Small intestine (tissue), 16 donors: ENCODE measurements at places on chromosomes 5 and 9. TPM values are rescaled to one million over a fixed set of nuclear protein-coding genes. Genes with fewer than 3 reads are reported as not detected.

The MELK gene
- 13.8 TPM for polyA plus RNA-seq

The CEL gene
- 3.2 TPM for polyA plus RNA-seq

The SLC36A2 gene
- not detected for polyA plus RNA-seq

The NTNG2 gene
- polyA plus RNA-seq: 0.54 TPM

The KIF12 gene
- polyA plus RNA-seq: 149 TPM

The PCDHGA6 gene
- 0.72 TPM for polyA plus RNA-seq

The IFNA21 gene
- not detected for polyA plus RNA-seq

The CYLC2 gene
- polyA plus RNA-seq: not detected

The MLANA gene
- polyA plus RNA-seq: 0.58 TPM

The SPAAR gene
- 0.53 TPM for polyA plus RNA-seq

The NEURL1B gene
- polyA plus RNA-seq: 4.1 TPM

The DENND1A gene
- polyA plus RNA-seq: 16.5 TPM

The GTF2H2 gene
- polyA plus RNA-seq: 11.9 TPM

DNA sequence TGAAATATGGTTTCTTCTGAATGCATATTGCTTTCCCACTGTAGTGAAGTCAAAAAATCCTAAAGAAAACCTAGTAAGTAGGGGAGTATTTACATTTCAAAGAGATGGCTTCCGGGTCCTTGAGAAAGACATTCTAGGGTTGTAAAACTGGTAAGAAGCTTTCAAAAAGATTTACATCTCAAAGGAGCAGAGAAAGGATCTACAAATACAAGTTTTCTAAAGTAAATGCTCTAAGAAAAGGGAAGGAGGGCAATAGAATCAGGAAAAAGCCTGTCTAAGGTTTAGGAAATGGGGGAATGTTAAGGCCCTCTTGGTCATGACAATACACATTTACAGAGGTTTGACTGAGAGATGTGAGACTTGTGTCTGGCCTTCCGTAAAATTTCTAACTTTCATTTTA lies 16.7 kb upstream of the TRPC7 start:
- DNase-seq: no peak

- no peak for DNase-seq
Measured at GRCh38 chr9:129669141-129669718, 3.8 kb downstream of the PRRX2 start.

DNA sequence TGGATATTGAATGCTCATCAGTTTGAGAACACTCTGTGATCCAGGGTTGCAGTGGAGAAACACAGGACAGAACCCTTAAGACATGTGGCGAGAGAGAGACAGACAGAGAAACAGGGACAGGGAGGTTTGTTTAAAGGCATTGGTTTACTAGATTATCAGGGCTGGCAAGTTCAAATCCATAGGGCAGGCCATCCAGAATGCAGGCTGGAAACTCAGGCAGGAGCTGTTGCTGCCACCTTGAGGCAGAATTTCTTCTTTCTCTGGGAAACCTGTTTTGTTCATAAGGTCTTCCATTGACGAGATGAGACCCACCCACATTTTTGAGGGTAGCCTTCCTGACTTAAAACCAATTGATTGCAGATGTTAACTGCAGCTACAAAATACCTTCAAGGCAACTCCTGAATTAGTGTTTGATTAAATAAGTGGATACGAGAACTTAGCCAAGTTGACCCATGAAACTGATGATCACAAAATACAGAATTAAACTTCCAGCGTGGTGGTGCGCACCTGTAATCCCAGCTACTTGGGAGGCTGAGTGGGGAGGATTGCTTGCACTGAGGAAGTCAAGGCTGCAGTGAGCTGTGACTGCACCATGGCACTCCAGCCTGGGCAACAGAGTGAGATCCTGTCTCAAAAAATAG lies 55.9 kb downstream of the NSUN2 start:
- DNase-seq: peak; percentile 31

GRCh38 chr5:128836571-128836970 lies 128.7 kb upstream of the SLC27A6 start:
- DNase-seq: peak; percentile 2

DNA sequence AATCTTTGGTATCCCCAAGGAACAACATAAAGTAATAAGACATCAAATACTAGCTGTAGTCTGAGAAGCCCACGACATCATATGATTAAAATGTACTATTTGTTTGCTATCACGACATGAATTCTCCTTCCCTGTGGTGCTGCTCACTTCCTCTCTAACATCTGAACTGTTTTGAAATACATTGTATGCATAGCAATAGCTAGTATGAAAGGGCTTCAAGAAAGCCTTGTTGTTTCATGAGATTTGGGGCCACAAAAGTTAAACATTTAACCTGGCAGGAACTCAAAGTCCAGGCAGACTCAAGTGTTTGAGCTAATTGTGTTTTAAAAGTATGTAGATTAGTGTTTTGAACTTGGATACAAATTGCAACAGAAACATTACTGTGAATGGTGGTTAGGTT lies 237.4 kb upstream of the PTGER4 start:
- DNase-seq: peak; percentile 72

- peak; percentile 99 for DNase-seq
Measured at GRCh38 chr5:154857530-154858296, 714 bp upstream of the CNOT8 start.

- peak; percentile 66 for DNase-seq
Measured at GRCh38 chr9:111037356-111037707, 938 bp downstream of the LPAR1 start.

DNA sequence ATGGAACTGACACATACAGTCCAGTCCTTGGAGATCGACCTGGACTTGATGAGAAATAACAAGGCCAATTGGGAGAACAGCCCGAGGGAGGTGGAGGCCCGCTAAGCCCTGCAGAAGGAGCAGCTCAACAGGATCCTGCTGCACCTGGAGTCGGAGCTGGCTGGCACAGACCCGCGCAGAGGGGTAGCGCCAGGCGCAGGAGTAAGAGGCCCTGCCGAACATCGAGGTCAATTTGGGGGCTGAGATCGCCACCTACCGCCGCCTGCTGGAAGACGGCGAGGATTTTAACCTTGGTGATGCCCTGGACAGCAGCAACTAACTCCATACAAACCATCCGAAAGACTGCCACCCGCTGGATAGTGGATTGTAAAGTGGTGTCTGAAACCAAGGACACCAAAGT lies 1610.1 kb upstream of the ACO1 start:
- no peak for DNase-seq

GRCh38 chr9:127534931-127535330 lies 77.1 kb upstream of the STXBP1 start:
- no peak for DNase-seq

GRCh38 chr9:132768932-132769905 lies 99.0 kb downstream of the GTF3C4 start:
- peak; percentile 71 for DNase-seq

GRCh38 chr5:133203317-133204305 lies 151.8 kb downstream of the HSPA4 start:
- DNase-seq: no peak

- no peak for DNase-seq
Measured at GRCh38 chr5:149379177-149379761, at the start of gene IL17B. TSS of gene IL17B (minus strand) at chr5:149379292. CDS start at chr5:149379225, 67 bp downstream.

- peak; percentile 31 for DNase-seq
Measured at GRCh38 chr5:81544351-81545018, 150.6 kb upstream of the ACOT12 start.

GRCh38 chr5:89421035-89421434 lies 538.1 kb upstream of the MEF2C start:
- peak; percentile 33 for DNase-seq

- no peak for DNase-seq
Measured at GRCh38 chr5:113693701-113694100, 180.2 kb downstream of the YTHDC2 start.

DNA sequence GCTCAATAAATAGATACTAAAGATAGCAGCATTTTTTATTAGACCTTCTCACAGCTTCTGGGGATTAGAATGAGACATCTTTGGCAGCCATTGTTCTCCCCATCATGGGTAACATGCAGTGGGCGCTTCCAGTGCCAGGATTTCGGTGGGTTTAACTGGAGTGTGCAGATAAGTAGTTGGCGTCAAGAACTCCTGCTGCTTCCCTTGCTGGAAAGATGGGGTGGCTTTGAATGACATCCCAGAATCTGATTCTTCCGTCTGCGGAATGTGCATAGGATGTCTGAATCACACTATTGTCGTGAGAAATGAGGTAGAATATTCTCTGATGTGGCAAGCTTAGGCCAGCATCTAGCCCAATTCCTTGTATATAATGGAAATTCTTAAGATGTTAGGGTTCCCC lies 7.3 kb downstream of the SFXN1 start:
- no peak for DNase-seq

DNA sequence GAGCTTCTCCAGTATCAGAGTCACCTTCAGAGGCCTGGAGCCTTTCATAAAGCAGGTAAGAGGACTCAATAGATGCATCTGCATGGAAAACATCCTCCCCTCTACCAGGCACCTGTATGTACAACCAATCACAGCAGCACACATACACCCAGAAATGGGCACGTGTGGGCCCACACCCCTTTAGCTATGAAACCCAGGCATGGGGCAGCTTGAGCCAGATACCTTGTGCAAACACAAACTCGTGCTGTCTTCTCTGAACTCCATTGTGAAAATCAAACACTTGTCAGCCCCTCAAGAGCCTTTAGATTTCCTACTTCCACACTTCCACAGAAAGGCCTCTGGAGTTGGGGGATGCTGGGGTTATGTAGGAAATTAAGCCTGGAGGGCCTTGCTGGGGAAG lies 1.1 kb upstream of the CSF2 start:
- DNase-seq: no peak

- no peak for DNase-seq
Measured at GRCh38 chr5:40080191-40080590, 599.5 kb upstream of the PTGER4 start.

DNA sequence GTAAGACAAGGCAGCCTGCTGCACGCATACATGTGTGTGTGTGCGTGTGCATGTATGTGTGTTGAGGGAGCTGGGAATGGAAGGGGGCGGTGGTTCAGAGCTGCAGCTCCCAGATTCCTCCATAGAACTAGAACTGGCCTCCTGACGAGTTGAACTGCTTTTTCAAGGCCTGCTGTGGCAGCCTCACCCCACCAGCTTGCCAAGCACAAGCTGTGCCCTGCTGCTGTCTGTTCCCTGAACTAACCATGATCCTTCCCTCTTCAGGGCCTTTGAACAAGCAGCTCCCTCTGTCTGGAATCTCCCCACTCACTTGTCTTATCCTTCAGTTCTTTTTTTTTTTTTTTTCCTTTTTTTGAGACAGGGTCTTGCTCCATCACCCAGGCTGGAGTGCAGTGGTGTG lies 22.6 kb downstream of the LRSAM1 start:
- no peak for DNase-seq

- DNase-seq: no peak
Measured at GRCh38 chr5:11898787-11899186, 5.5 kb downstream of the CTNND2 start.

DNA sequence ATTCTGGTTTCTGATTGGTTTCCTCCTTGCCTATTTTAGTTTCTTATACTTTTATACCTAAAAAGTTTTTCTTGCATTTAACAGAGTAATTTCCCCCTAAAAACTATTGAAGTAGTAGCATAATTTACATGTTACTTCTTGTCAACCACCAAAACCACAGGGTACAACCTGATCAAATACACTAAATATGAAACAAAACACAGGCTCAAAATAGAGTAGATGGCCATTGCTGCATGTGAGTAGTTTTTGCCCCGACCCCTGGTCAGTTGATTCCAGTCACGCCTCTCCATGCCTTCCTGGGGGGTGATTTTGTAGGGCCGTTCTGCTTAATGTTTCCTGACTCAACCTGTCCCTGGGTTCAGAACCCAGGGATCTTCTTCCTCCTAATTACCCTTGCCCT lies 101.8 kb downstream of the TLE4 start:
- no peak for DNase-seq

GRCh38 chr5:115069087-115069968 lies 100.4 kb downstream of the TRIM36 start:
- peak; percentile 31 for DNase-seq

DNA sequence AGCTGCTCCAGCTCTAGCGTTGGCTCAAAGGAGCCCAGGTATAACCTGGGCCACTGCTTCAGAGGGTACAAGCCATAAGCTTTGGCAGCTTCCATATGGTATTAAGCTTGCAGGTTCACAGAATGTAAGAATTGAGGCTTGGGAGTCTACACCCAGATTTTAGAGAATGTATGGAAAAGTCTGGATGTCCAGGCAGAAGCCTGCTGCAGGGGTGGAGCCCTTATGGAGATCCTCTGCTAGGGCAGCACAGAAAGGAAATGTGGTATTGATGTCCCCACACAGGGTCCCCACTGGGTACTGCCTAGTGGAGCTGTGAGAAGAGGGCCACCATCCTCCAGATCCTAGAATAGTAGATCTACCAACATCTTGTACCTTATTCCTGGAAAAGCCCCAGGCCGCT lies 626.9 kb downstream of the MAT2B start:
- DNase-seq: no peak

- DNase-seq: peak; percentile 78
Measured at GRCh38 chr9:120928483-120929228, 2.1 kb upstream of the TRAF1 start.

- DNase-seq: no peak
Measured at GRCh38 chr5:377326-377981, 55.9 kb downstream of the AHRR start.

DNA sequence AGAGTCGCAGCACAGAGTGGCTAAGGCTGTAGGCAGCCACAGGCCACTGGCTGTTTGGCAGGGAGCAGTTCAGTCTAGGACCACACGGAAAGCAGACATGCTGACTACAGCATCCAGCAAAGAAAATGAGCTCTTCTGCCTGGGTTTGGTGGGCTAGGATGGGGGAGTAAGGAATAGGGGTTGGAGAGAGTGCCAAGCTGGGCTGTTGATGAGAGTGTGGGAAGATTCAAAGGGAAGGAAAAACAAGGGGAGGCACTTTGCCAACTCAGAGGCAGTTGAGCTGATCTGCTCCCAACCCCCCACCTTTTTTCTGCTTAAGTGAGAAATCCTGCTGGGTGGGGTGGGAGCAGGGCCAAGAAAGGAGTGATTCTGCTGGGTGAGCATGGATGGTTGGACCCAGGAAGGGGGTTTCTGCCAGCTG lies 35.9 kb downstream of the SVEP1 start:
- DNase-seq: no peak

GRCh38 chr9:16824545-16825330 lies 45.7 kb downstream of the BNC2 start:
- no peak for DNase-seq

DNA sequence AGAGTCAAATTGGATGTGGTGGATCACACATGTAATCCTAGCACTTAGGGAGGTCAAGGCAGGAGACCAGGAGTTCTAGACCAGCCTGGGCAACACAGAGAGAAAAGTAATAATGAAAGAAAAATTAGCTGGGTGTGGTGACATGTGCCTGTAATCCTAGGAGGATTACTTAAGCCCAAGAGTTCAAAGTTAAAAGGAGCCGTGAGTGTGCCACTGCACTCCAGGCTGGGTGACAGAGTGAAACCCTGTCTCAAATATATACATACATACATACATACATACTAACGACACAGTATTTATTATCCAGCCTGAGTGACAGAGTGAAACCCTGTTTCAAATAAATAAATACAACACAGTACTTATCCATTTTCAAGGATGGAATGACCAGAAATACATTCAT lies 180.3 kb downstream of the BNC2 start:
- DNase-seq: no peak

DNA sequence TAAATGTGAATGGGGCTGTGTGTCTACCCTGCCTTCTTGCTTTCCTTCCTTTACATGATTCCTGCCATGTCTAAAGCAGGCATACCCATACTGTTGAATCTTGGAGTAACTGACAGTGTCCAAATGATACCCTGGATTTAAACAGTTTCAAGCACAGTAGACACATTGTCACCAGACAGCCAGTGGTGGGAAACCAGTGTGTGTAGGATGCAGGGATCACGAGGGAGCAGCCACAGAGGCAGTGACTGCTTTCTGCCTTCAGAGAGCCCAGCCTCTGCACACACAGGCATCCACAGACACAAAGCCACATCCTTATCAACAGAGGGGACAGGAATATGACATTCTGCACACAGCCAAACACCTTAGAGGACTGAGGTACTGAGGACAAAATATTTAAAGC lies 184.2 kb upstream of the TBCA start:
- DNase-seq: no peak

GRCh38 chr5:12354686-12355085 lies 450.4 kb upstream of the CTNND2 start:
- no peak for DNase-seq
